EH (cell line): ENCODE measurements at places on chromosomes 6 and 20.

GRCh38 chr6:65014006-65014405 is 693.0 kb downstream of the EYS start:
- DNase-seq, result no peak

DNA sequence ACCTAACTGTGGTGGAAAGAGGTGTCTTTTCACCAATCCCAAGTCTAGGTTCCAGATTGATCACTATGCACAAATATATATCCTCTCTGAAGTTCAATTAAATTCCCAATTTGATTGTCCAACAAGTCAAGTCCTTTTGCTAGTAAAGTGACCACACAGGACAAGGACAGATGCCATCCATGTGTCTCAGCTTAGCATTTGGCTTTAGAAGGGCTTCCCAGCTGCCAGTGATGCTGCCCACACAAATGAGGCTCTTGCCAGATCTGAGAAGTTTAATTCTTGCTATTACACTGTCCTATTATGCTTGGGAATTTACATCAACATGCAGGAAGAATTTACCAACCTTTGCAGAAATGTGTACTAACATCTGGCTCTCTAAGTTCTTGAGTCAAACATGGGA is 108.5 kb downstream of the COL9A1 start:
- no peak for DNase-seq

DNA sequence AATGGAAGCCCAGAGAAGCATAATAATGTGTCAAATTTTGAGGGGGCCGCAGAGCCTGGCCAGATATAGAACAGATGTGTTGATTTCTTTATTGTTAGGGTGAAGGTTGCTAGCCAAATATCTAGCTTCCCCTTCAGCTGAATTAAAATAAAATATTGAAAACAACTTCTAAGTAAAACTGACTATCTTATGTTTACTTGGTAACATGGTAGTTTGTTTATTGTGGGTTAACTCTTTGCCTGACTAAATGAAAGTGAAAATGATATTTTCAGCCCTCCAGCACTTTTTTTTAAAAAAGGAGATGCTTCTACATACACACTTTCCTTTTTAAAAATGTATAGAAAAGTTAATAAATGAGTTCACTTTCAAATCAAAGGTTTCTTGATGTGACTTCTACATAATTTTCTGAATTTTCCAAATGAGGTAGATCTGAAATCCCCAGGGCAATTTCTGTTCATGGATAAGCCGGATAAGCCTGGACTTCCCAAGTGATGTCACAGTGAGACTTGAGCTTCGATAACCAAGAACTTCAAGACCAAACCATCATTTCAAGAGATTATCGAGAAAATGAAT is 172.1 kb upstream of the OLIG3 start:
- no peak for DNase-seq

GRCh38 chr6:14596410-14596809 is 478.8 kb downstream of the CD83 start:
- peak; percentile 42 for DNase-seq

DNA sequence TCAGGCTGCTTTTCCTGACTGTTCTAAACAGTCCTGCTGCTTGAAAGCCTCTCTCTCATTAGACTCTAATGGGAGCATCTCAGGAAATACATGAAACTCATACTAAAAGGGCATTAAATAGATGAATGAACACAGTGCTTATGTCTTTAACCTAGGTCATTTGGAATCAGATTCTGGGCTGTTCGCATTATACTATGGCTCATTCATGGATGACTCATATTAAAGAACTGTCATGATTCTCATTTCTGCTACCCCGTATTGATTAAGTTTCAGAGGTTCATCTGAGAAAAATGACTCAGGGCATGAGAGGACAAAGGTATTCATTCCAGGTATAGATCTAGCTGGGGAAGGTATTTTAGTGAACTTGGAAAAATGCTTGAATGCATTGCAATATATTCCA is 335.5 kb downstream of the GJA1 start:
- DNase-seq, result no peak

GRCh38 chr6:142942805-142943227 is 2.2 kb downstream of the HIVEP2 start:
- DNase-seq, result peak; percentile 44

GRCh38 chr20:25685276-25686080 is 11.2 kb downstream of the ZNF337 start:
- DNase-seq, result no peak

DNA sequence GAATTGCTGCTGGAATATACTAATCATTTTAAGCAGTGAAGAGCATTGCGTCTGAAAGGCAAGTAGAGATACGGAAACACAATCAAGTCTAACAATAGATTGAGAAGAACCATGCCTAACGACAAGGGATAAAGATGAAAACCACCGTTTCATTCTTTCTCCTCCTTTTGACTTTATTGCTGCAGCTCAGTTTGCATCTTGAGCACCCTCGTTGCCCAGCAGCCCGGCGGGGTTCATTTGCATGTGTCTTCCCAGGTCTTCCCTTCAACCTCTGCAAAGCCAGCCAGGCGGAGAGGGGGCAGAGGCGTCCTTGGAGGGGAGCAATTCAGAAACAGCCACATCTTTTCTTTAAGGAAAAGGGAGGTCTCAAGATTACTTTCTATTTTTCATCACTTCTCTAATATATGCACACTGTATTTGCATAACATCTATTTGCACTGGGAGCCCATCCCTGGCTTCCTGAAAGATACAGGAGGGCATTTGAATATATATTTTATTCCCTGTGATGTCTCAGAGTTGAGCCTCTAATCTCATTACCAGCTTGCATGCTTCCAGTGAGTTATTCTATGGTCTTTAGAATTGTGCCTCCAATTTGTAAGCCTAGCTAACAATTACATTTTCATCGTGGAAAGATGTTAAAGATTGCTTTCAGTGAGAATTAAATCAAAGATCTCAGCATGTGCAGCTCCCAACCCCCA is 18.7 kb upstream of the PXDC1 start:
- DNase-seq, result no peak

- DNase-seq, result no peak
Measured at GRCh38 chr6:159602431-159603041, 90.5 kb downstream of the SOD2 start.

DNA sequence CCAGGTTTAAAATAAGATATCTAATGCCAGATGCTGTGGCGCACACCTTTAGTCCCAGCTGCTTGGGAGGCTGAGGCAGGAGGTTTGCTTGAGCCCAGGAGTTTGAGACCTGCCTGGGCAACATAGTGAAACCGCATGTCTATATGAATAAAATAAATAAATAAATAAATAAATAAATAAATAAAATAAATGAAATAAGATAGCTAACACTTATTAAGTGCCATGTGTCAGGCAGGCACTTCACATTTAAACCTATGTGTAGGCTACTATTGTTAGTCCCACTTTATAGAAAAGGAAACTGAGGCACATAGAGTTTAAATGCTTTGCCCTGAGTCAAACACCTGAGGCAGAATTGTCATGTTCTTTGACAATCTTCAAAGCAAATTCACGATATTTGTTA is 32.9 kb upstream of the RREB1 start:
- DNase-seq, result no peak

DNA sequence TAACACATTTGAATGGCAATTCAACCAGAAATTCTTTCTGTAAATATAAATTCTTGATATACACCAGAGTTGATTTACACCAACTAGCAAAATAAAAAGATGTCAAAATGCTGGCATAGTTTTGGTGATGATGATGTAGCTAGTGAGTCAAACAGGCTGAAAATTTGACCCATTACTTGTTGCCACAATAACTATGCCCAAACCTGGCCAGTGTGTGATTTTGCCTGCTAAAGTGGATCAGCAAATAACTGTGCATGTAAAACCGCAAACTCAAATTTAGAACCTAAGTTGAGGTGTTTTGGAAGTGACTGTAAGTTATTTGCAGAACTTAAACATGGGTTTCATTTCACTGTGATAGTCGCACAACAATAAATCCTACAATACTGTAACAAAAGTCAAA is 125.9 kb downstream of the KIF6 start:
- DNase-seq, result peak; percentile 35

- DNase-seq, result no peak
Measured at GRCh38 chr20:12435268-12435667, 517.6 kb downstream of the BTBD3 start.

- no peak for DNase-seq
Measured at GRCh38 chr6:168320634-168321033, 1.1 kb upstream of the DACT2 start.

- DNase-seq, result no peak
Measured at GRCh38 chr6:30345852-30346251, 896 bp downstream of the RPP21 start.

- DNase-seq, result peak; percentile 75
Measured at GRCh38 chr6:36594816-36595643, 868 bp downstream of the SRSF3 start.

DNA sequence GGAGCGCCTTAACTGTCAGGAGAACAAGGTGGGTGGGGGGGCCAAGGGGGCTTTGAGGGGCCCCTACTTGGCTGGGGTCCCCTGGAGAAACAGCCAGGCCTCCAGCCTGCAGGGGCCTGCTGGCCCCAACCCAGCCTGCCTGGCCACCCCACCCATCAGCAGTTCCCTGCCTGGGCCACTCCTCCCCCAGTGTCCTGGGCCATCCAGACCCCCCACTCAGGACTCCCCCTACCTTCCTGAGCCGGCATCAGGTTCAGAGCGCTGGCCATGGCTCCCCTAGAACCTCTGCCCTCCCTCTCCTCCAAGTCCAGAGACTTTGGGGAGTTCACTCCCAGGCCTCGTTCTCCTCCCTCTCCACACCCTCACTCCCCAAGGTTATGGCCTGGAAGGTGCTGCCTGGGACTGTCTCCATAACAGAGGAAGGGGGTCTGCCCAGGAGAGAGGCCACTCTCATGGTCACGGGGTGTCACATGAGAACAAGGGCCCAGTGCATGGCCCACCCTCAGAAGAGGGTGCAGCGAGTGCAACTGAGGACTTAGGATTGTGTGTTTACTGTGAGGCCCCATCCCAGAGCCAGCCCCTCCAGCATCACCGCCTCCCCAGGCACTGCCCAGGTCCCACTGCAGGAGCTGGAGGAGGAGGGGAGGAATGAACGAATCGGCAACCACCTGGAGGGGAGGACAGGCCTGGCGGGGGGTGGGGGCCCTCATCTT is 6.0 kb downstream of the SLC17A9 start:
- DNase-seq, result no peak

DNA sequence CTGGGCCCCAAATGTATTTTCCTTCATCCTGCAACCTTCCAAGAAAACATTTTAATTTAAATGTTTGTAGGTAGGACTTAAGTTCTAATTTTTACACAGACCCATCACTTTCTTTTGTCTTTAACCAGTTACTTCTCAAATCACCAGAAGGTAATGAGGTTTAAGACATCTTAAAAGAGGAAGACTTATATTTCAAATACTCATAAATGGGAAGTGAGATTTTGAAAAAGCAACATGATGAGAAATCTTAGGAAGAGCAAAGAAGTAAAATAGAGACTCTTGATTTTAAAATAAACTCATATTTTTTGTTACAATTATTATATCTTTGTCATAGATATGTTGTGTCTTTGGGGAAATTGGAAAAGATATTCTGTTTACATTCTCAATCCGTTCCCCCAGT is 82.3 kb downstream of the SYNE1 start:
- no peak for DNase-seq

DNA sequence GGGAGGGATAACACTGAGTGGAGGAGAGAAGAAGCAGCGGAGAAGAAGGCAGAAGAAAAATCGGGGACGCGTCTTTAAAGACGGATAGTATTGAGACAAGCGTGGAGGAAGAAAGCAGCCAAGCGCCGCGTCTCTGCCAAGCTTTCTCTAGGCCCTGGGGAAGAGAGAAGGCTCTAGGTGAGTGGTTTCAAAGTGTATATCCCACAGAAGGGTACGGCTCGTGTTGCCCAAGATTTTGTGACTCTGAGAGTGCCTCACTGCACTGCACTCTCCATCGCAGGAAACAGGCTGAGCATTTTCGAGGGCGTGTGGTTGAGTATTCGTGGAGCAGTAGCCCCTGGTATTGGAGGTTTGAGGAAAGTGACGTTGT is 185.4 kb downstream of the TRIM27 start:
- no peak for DNase-seq
